ENCODE measurements at places on chromosomes 1 and 21. TPM values are rescaled to one million over a fixed set of nuclear protein-coding genes. Genes with fewer than 3 reads are reported as not detected.

- DNase-seq, result no peak
These were observed 23.4 kb downstream of the POFUT2 start for GRCh38 chr21:45264146-45264911.

DNA sequence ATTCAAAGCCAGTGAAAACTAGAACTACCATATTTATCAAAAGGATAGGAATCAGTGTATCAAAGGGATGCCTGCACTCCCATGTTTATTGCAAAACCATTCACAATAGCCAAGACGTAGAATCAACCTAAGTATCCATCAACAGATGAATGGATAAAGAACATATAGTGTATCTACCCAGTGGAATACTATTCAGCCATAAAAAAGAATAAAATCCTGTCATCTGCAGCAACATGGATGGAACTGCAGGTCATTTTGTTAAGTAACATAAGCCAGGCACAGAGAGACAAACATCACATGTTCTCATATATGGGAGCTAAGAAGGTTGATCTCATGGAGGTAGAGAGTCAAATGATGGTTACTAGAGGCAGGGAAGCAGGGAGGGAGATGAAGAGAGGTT, 110.0 kb downstream of the PAX7 start:
- DNase-seq, result no peak

- DNase-seq, result no peak
These were observed 72.2 kb upstream of the HOOK1 start for GRCh38 chr1:59742526-59742925.

PTAFR gene
- 0.84 TPM for polyA plus RNA-seq

F13B gene
- not detected for polyA plus RNA-seq

SLC35F3 gene
- not detected for polyA plus RNA-seq

MORN1 gene
- polyA plus RNA-seq, result 4.3 TPM

All from naive thymus-derived CD8-positive, alpha-beta T cell (primary cell).